LHCN-M2 (cell line): ENCODE measurements at places on chromosomes 1 and 21. TPM values are rescaled to one million over a fixed set of nuclear protein-coding genes. Genes with fewer than 3 reads are reported as not detected.

GRCh38 chr1:221768444-221769066 lies 26.7 kb upstream of the DUSP10 start:
- DNase-seq = no peak

The COP1 gene
- total RNA-seq = 35.2 TPM in 2 replicates

DNA sequence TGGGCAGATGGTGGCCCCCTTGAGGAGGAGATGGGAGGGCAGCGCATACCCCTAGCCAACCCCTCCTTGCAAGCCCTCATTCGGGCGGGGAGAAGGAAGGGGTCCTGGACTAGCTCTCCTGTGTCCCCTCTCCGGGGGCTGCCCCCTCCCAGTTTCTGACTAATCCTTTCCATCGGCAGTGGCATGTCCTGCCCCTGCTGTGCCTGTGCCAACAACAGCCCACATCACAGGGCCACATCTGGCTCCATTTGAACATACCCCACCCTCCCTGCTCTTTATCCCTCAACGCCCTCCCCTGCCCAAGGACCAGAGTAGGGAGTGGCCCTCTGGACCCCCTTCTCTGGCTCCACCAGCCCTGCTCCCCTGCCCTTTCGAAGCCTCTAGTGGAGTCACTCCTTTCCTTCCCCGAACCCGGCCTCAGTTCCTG lies 11.0 kb upstream of the LMNA start:
- no peak for DNase-seq

DNA sequence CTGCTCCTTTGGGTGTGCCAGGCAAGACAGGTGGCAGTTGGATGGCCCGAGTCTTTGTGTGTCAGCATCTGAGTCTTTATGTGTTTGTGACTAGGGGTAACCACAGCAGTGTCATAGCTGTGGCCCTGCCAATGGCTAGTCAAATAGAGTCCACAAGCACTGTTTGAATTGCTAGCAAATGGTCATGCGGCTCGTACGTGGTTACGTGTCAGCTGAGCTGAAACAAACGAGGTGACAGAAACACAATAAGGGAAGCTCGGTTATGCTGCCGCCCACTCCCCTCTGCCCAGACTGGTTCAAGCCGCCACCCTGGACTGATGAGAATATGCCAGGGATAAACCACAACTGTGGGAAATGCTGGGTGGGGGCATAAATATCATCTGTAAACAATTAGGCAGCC lies 174.3 kb upstream of the LMO4 start:
- no peak for DNase-seq

The DIRAS3 gene
- 16.2 and 25.7 TPM in 2 replicates for total RNA-seq

The PLA2G2A gene
- total RNA-seq = not detected in 2 replicates

GRCh38 chr21:27578741-27579265 lies 611.9 kb upstream of the ADAMTS5 start:
- DNase-seq = no peak

DNA sequence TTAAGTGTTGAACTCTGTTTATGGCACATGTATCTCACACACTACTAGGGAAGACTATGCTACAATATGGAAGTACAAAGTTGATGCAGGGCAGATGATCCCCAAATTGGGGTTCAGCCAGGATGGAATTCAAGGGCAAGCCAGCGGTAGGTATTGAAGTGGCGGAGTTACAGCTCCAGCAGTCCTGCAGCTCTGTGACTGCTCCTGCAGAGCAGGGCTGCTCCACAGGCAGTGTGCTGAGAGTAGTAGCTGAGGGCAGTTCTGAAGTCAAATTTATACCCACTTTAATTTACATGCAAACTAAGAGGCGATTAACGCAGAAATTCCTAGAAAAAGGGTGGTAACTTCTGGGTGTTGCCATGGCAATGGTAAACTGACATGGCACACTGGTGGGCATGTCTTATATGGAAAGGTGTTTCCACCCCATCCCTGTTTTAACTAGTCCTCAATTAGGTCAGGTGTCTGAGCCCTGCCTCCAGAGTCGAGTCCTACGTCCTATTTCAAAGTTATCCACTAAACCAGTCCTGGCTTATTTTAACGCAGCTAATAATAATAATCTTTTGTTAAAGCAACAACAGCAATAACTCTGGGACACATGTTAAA lies 20.6 kb upstream of the CENPF start:
- DNase-seq = no peak

- no peak for DNase-seq
These were observed 16.4 kb upstream of the SEMA4A start for GRCh38 chr1:156136970-156137483.

- no peak for DNase-seq
These were observed 146.0 kb upstream of the JUN start for GRCh38 chr1:58929671-58930325.

The CD53 gene
- total RNA-seq = not detected in 2 replicates

DNA sequence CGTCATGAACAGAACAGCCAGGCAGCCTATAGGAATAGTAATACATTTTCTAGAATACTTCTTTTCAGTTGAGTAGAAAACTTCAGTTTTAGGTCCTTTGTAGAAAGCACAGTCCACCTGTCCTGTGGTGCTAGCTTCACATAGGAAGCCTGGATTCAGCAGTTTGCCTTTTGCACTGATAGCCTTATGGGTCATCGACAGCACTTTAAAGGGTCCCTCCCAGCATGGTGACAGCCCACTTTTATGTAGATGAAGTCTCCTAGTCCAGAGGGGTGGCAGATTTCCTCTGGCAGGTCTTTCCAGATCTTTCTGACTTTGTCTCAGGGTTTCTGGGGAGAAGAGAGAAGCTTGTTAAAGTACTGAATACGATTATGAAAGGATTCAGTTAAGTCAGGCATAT lies 161.4 kb upstream of the TNR start:
- no peak for DNase-seq

The GBP7 gene
- total RNA-seq = not detected in 2 replicates

- DNase-seq = peak; percentile 68
These were observed 60.1 kb downstream of the F3 start for GRCh38 chr1:94481473-94481933.

The ARHGEF16 gene
- not detected in 2 replicates for total RNA-seq

The ILDR2 gene
- total RNA-seq = 0.45 and 0.69 TPM in 2 replicates

The RGS5 gene
- total RNA-seq = 4.0 and 6.4 TPM in 2 replicates

The OLFML3 gene
- 583 and 771 TPM in 2 replicates for total RNA-seq

DNA sequence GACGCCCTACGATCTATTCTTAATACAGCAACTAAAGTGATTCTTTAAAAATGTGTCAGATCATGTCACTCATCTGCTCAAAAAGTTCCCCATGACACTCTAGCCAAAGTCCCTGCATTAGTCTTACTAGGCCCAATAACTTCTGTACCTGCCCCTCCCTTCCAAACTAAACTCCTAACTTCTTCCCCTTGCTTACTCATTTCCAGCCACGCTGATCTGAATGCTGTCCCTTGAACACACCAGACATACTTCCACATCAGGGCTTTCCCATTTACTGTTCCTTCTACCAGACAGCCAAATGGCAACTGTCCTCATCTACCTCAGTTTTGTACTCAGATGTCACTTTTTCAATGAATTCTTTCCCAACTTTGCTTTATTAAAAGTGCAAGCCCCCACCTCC lies 1.2 kb downstream of the PPT1 start:
- DNase-seq = no peak

The CDK11A gene
- 9.1 and 12.8 TPM in 2 replicates for total RNA-seq

GRCh38 chr1:22287946-22288520 lies 145.1 kb upstream of the WNT4 start:
- DNase-seq = no peak

DNA sequence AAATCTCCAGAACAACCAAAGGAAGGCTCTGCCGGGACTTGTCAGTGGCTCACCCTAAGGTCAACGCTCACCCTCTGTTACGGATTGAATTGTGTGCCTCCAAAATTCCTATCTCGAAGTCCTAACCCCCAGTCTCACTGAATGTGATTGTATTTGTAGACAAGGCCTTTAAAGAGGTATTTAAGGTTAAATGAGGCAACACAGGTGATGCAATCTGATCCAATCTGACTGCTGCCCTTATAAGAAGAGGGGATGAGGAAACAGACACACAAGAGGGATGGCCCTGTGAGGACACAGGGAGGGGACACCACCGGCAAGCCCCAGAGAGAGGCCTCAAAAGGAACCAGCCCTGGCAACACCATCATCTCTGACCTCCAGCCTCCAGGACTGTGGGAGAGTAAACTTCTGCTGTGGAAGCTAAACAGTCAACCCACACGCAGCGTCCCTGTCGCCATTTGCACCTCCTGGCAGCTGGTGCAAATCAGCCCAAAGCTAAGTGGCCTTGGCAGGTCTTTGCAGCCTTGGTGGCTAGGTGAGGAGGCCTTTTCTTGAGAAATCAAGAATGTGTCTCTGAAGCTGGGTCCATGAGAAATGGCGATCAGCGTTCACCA lies 24.2 kb downstream of the UBASH3A start:
- no peak for DNase-seq
